ENCODE measurements at places on chromosomes 11 and 22. TPM values are rescaled to one million over a fixed set of nuclear protein-coding genes. Genes with fewer than 3 reads are reported as not detected.

Gene MMP10
- total RNA-seq = not detected

Gene WNT11
- not detected for total RNA-seq

- H3K4me1 ChIP-seq = peaks cover 14% of the 10 kb centered on the region
- no peaks in the 10 kb centered on the region for H3K36me3 ChIP-seq
- no peak for DNase-seq
- peaks cover 4% of the 10 kb centered on the region for H3K27me3 ChIP-seq
- H3K27ac ChIP-seq = no peak overlapping the region
These were observed 615 bp downstream of the ANO5 start for GRCh38 chr11:22193348-22194051.

GRCh38 chr11:10655227-10655626, 38.3 kb downstream of the IRAG1 start:
- no peak overlapping the region for H3K27ac ChIP-seq
- H3K36me3 ChIP-seq = no peaks in the 10 kb centered on the region
- H3K4me1 ChIP-seq = peaks cover 53% of the 10 kb centered on the region

GRCh38 chr11:45383224-45383623, 97.1 kb upstream of the SYT13 start:
- H3K4me1 ChIP-seq = no peaks in the 10 kb centered on the region
- H3K4me3 ChIP-seq = no peak overlapping the region
- H3K27me3 ChIP-seq = no peaks in the 10 kb centered on the region
- no peaks in the 10 kb centered on the region for H3K36me3 ChIP-seq

DNA sequence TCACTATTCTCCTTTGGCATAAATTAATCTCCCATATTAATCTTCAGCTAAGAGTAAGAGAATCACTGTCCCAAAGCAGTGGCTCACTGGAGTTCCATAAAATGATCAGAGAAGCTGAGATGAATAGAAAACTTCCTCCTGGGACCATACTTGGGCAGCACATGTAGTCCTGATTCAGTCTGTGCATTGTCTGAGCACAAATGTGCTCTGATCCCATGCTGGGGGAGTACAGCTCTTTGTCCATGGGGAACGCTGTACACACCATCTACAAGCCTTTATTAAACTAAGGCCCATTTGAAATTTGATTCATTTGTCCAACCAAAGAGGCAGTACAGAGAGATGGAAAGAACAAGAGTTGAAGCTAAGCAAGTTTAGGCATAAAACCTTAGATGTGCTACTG, 147.4 kb upstream of the PGR start:
- H3K4me1 ChIP-seq = no peaks in the 10 kb centered on the region
- H3K27ac ChIP-seq = no peak overlapping the region
- H3K27me3 ChIP-seq = no peaks in the 10 kb centered on the region
- H3K4me3 ChIP-seq = no peak overlapping the region

DNA sequence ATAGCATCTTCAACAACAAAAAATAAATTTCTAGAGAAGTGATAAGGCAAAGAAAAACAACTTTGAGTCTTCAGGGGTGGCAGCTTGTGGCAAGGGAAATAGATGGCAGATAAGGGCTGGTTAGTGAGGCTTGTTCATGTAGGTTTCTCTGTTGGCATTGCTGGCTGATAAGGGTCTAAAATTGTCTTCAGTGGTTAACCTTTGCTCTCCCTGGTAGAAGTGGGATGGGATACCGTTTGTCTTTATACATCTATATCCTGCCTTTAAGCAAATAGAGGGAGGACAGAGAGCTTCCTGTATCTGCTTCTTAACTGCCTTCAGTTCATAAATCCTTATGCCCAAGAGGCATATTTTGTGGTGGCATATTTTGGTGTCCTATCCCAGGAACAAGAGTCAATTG, 57.1 kb downstream of the TRAF6 start:
- H3K36me3 ChIP-seq = no peaks in the 10 kb centered on the region
- H3K4me3 ChIP-seq = no peak overlapping the region
- no peak overlapping the region for H3K27ac ChIP-seq
- peaks cover 27% of the 10 kb centered on the region for H3K4me1 ChIP-seq
- H3K27me3 ChIP-seq = no peaks in the 10 kb centered on the region

DNA sequence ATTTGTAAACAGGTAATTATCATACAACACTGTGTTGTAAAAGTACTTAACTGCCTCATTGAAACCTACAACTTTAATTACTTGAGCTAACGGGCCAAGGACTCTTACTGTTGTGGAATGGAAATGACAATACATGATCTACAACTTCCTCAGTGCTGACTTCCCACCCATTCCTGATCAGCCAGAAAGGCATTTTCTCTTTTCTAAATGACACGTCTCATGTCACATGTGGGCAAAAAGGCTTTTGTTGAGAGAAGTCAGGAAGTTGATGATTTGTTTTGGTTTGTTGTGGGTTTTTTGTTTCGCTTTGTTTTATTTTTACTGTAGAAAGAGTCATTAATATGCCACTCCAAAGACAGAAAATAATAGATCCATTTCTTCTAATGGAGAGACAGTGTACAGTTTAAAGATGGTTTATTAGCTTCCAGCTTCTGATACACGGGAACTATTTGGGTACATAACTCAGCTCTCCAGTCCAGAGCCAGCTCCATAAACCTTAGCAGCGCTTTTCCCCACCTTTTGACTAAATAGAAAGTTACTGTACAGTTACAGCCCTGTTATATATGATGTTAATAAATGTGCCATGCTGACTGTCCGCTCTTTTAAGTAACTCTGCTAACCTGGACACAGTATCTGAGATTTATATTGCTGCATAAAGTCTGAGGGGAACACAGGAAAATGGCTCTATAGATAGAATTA, 509.4 kb upstream of the API5 start:
- H3K27ac ChIP-seq = no peak overlapping the region
- DNase-seq = no peak
- no peaks in the 10 kb centered on the region for H3K27me3 ChIP-seq
- no peaks in the 10 kb centered on the region for H3K4me1 ChIP-seq

- peaks cover 2% of the 10 kb centered on the region for H3K36me3 ChIP-seq
- no peak for DNase-seq
- H3K27ac ChIP-seq = no peak overlapping the region
- peaks cover 42% of the 10 kb centered on the region for H3K4me1 ChIP-seq
These were observed 42.4 kb downstream of the FCHSD2 start for GRCh38 chr11:73099512-73100266.

DNA sequence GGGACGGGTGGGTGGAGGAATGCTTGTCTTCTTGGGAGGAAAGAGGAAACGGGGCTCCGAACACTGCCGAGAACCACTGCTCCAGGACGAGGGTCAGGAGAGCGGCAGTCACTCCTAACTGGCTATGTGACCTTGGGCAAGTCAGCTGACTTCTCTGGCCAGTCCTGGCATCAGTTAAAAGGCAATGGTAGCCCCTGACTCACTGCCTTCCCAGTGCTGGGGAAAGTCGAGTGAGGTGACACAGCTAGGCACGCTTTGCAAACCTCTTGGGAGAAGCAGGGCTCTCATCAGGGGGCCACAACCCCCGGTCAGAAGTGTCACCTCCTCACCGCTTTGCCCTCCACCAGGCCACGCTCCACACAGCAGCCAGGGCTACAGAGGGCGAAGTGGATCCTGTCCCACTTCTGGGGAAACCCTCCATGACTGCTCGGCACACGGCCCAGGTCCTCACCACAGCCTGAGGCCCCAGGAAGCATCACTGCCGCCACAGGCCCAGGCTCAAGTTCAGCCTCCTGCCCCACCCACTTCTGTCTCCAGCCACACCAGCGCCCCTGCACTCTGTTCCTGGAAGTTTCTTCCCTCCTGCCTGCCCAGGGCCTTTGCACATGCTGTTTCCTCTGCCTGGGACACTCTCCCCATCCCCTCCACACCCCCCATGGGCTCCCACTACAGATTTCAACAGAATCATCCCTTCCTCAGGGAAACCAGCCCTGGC, 16.3 kb downstream of the IL2RB start:
- no peaks in the 10 kb centered on the region for H3K4me1 ChIP-seq
- no peaks in the 10 kb centered on the region for H3K36me3 ChIP-seq
- H3K27me3 ChIP-seq = no peaks in the 10 kb centered on the region
- no peak for DNase-seq
- no peak overlapping the region for H3K4me3 ChIP-seq

- DNase-seq = no peak
- H3K4me1 ChIP-seq = no peaks in the 10 kb centered on the region
- no peaks in the 10 kb centered on the region for H3K36me3 ChIP-seq
- no peaks in the 10 kb centered on the region for H3K27me3 ChIP-seq
- H3K4me3 ChIP-seq = no peak overlapping the region
These were observed 17.8 kb upstream of the TTC12 start for GRCh38 chr11:113296447-113297205.
